ENCODE measurements at places on chromosomes 1 and 21.

GRCh38 chr1:221856228-221857093 is 114.6 kb upstream of the DUSP10 start:
- DNase-seq = no peak

- DNase-seq = no peak
Observed at GRCh38 chr21:45166931-45167330, 92.6 kb downstream of the ADARB1 start.

DNA sequence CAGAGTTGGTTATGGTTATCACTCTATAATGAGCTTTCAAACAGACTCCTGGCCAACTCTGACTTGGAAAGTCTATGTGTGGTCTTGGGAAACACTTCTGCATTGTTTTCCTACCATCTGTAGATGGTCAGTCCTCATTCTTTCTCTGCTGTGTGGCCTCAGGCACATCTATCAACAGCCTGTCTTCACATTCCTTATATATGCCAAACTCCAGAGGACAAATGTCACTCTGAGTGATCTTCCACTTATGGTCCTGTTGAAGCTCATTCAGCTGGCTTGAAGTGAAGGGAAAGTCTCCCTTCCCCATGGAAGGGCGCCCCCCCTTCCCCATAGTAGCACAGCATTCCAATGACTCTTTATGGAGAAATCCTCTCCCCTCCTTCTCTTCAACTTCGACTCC is 58.7 kb downstream of the VANGL2 start:
- no peak for DNase-seq

GRCh38 chr1:83102630-83103071 is 896.3 kb downstream of the TTLL7 start:
- DNase-seq = no peak

DNA sequence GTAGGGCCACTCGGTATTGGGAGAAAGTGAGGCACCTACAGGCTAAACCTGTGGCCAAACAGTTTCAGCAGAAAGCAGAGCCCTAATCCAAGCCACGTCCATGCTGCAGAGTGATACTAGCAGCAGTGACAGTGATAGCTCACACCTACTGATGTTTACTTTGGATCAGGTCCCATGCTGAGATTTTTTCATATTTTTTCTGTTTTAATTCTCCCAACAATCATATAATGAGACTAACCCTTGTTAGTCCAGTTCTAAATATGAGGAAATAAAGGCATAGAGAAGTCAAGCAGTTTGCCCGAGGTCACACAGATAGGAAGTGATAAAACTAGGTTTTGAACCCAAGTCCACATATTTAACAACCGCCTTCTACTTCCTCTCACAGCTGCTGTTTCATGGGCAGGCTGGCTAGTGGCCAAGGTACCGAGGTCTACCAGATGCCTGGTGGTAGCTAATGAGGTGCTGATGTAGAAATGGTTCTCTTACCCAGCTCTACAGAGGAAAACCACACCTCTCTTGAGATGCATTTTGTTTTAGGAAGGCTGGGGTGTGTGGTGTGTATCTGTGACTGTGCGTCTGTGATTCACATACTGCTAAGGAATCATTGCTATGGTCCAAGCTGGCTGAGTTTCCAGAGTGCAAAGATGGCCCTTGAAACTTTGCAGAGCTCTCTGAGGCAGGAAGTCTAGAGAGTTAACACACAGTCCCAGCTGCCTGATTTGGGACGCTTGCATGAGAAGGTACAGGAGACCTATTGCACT is 80.3 kb upstream of the ARTN start:
- DNase-seq = no peak

- no peak for DNase-seq
Observed at GRCh38 chr1:214927796-214928195, 154.7 kb upstream of the KCNK2 start.

DNA sequence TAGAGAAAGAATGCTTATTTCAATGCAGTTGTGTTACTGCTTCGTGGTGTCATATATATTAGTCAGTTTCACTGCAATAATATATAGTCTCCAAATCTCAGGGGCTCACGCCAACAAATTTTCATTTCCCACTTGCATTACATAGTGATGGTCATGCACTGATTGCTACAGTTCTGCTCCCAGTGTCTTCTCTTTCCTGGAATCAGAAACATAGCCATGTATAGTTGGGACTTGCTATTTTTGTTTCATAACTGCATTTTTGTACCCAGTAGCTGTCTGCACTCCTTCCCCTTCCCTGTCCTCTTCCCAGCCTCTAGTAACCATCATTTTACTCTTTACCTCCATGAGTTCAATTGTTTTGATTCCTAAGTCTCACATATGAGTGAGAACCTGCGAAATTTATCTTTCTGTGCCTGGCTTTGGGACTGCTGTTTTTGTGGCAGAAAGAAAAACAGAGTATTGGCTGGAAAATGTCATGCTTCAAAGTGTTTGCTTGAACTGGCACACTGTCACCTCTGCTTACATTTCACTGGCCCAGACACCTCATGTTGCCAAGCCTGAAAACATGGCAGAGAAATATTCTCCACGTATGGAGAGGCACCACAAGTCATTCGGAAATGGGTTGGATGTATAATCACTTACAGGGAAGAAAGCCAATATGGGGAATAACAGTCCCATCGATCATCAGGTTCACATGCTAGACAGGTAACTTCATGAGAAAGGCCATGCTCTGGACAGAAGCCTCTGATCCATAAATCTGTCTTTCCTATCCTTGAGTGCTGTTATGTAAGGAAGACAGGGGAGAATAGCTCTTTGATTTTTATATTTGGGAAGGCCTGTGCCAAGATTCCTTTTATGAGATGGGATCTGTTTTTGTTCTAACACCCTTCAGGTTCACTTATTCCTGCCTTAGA is 60.4 kb upstream of the BACH1 start:
- DNase-seq = no peak

- DNase-seq = no peak
Observed at GRCh38 chr1:167542109-167543032, 11.2 kb downstream of the CREG1 start.

DNA sequence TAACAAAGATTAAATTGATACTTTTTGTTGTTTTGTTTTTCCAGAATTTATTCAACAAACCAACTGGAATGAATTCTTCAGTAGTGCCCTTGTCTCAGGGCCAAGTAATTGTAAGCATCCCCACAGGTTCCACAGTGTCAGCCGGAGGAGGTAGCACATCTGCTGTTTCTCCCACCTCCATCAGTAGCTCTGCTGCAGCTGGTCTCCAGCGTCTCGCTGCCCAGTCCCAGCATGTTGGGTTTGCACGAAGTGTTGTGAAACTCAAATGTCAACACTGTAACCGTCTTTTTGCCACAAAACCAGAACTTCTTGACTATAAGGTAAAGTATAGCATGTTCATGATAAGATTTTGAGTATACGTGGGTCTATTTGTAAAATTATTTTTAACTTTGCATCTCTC is 118.5 kb downstream of the ZMYM4 start:
- DNase-seq = no peak

DNA sequence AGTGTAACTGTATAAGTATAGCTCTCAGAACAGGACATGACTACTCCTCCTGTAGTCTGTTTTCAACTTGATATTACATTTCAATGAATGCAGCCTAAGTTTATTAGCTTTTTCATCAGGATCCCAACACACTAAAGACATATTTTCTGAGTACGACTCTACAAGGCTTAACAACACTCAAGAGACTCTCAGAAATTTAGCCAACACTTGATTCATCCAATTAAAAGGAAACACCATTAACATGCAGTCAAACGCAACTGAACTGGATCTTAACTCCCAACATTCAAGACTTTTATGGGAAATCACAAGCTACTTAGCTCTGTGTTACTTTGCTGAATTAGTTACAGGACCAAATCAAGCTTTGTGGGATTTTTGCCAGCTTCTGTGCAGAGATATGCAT is 65.2 kb upstream of the SGIP1 start:
- DNase-seq = no peak

DNA sequence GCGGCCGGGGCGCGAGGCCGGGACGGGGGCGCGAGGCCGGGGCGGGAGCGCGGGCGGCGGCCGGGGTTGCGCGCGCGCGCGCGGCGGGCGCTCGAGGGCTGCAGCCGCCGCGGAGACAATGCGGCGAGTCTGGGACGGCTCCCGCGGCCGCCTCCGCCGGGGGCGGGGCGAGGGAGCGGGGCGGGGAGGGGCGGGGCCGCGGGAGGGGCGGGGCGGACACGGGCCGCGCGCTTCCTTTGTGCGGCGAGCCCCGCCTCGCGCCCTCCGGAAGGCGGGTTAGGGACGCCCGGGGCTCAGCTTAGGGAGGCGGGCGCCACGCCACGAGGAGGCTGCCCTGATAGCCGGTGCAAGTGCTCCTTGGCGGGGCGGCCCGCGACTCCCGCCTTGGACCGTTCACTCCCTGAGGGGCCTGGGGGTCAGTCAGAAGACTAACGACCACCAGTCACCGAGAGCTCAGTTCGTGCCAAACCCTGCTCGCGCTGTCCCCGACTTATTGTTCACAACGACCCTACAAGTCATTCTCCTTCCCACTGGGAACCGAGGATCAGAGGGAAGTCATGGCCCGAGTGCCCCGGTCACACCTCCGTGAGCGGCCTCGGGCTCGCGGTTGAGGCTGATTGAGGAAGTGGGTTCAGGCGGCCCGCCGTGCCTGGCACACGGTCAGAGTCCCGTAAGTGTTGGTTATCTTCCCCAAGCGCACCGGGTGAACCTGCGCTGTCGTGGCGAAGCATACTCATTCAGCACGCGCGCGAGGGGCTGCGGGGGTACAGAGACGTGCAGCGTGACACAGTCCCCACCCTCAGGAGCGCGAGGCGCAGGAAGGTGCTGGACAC is 29.1 kb upstream of the A3GALT2 start:
- peak; percentile 72 for DNase-seq

DNA sequence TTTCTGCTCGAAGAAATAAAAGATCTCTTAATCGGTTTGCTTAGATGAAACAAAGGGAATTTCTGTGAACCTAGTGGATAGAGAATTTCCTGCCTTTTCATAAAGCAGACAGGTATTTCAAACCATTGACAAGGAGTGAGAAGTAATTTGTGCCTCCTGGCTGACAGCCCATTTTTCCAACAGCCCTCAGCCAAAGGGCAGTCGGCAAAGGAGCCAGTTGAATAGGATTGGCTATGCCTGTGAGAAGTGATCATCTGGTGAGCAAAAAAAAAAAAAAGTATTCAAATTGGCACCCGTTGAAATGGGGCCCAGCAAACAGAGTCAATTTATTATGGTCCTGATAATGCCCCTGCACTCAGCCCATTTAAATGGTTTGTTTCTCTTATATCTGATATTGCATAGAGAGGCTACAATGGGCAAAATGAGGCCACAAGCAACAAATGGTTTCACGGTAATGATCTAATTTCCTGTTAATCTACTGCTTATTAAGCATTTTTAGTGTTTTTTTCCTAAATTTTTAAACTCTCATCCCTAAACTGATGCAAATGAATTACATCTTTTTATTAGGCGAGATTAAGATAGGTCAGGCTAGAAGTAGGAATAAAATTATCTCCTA is 477.5 kb downstream of the NUF2 start:
- DNase-seq = no peak

GRCh38 chr21:15383588-15383987 is 318.8 kb upstream of the NRIP1 start:
- no peak for DNase-seq

All from activated gamma-delta T cell (primary cell).